Memory B cell (primary cell): ENCODE measurements at places on chromosomes 4 and X.
A peak's percentile ranks its signal among the peaks of the same experiment; 100 is the strongest.

DNA sequence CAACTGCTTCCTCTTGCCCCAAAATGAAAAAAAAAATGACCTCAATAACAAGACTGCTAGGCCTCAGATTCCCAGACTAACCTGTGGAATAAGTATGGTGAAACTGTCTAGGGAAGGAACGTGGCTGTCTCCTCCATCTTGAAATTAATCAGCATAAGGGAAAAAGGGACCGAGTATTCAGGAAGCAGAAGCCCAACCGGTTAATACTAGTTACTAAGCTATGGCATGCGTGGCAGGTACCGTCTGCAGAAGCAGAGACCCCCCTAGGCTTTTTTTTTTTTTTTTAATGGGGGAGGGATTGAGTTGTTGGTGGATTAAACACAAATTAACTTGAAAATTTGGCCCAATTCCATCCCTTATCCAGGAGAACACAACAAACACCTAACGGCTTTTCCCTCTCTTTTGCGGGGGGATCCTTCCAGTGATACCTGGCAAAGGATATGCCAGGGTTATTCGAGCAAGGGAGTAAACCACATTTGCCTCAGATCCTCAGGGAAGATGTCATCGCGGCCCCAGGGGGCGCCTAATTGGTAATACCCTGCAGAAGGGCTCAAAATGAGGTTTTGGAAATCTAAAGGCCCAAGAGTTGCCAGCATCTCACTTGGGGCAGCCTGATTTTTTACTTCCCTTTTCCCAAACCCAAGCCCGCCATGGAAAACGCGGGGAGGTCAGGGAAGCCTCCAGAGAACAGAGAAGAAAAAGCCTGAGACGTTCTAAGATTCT lies 893 bp downstream of the RLIM start:
- H3K4me3 ChIP-seq: peak overlapping the region; percentile 99
- peak overlapping the region; percentile 98 for H3K27ac ChIP-seq
- peaks cover 8% of the 10 kb centered on the region for H3K4me1 ChIP-seq
- no peaks in the 10 kb centered on the region for H3K27me3 ChIP-seq

GRCh38 chr4:18203966-18204365 lies 182.4 kb upstream of the LCORL start:
- H3K36me3 ChIP-seq: no peaks in the 10 kb centered on the region
- no peak overlapping the region for H3K27ac ChIP-seq
- peaks cover 2% of the 10 kb centered on the region for H3K27me3 ChIP-seq
- no peak overlapping the region for H3K4me3 ChIP-seq
- no peaks in the 10 kb centered on the region for H3K4me1 ChIP-seq

DNA sequence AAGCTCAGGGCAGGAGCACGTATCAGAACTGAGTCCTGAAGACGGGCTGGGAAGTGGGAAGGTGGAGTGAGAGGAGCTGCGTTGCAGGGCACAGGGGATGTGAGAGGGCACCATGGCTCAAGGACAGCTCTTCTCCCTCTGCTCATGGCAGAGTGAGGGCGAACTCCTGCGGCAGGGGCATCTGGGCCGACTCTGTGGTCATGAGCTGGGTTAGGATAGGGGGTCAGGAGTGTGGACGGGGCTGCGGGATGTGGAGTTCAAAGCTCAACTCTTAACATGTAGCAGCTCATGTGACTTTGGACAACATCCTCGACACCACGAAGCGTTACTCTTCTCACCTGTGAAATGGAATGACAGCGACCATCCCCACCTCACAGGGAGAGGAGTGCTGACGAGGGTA lies 19.4 kb upstream of the SORCS2 start:
- no peaks in the 10 kb centered on the region for H3K36me3 ChIP-seq
- peaks cover 5% of the 10 kb centered on the region for H3K4me1 ChIP-seq
- H3K4me3 ChIP-seq: no peak overlapping the region
- no peak for DNase-seq
- H3K27ac ChIP-seq: no peak overlapping the region

- H3K27me3 ChIP-seq: no peaks in the 10 kb centered on the region
- no peaks in the 10 kb centered on the region for H3K36me3 ChIP-seq
- H3K4me3 ChIP-seq: no peak overlapping the region
- DNase-seq: no peak
Measured at GRCh38 chrX:149471397-149471796, 33.7 kb downstream of the IDS start.

- DNase-seq: no peak
- no peaks in the 10 kb centered on the region for H3K4me1 ChIP-seq
- no peak overlapping the region for H3K27ac ChIP-seq
- peaks cover 9% of the 10 kb centered on the region for H3K27me3 ChIP-seq
- H3K36me3 ChIP-seq: no peaks in the 10 kb centered on the region
Measured at GRCh38 chr4:158885564-158885963, 116.7 kb downstream of the FNIP2 start.

DNA sequence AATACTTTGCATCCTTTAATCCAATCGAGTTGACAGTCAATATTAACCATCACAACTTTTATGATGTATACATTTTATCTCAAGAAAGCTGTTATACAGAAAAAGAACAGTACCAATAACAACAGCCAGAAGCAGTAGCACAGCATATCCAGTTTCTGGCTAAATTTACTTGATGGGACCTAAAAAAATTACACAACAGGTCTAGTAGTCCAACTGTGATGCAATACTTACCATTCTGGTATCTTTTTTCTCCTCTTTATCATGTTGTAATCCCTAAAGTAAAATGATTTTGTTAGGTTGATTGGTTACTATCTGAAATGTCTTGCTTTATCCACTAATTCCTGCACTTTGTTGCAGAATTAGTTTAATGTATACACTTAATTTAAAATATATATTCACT lies 1150.6 kb downstream of the FAT4 start:
- H3K4me3 ChIP-seq: no peak overlapping the region
- no peaks in the 10 kb centered on the region for H3K27me3 ChIP-seq
- H3K36me3 ChIP-seq: no peaks in the 10 kb centered on the region
- no peaks in the 10 kb centered on the region for H3K4me1 ChIP-seq

GRCh38 chr4:88724406-88724805 lies 26.8 kb upstream of the NAP1L5 start:
- no peak for DNase-seq
- H3K4me3 ChIP-seq: no peak overlapping the region

DNA sequence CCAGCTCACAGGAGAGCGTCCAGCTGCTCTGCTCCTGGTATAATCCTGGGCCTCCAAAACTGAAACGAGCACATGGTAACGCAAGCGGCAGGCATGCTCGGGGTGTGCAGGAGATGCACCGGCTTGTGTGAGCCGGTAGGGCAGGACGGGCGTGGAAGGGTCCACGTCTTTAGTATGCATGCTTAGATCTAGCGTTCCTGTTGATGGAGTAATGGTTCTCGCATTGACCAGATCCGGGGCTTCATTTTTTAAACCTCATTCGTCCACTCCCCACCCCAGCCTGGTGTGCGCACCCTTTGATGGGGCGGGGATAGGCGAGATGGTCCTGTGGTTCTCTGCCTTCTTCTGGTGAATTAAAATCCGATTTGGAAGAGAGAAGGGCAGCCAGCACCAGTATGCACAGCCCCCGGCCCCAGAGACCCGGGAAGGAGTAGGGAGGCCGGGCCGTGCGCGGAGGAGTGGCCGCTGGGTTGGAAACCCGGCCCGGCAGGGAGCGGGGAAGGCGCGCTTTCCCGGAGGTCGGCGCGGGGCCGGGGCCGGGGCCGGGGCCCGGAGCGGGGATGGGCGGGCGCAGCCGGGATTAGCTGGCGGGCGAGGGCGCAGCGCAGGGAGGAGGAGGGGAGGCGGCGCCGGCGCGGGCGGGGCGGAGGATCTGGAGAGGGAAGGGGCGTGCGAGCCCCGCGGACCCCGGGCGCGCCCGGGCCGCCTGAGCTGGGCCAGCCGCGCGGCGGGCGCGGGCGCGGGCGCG lies 39.9 kb downstream of the FAM149A start:
- no peaks in the 10 kb centered on the region for H3K36me3 ChIP-seq
- H3K4me1 ChIP-seq: peaks cover 11% of the 10 kb centered on the region
- no peak overlapping the region for H3K27ac ChIP-seq
- peaks cover 20% of the 10 kb centered on the region for H3K27me3 ChIP-seq

DNA sequence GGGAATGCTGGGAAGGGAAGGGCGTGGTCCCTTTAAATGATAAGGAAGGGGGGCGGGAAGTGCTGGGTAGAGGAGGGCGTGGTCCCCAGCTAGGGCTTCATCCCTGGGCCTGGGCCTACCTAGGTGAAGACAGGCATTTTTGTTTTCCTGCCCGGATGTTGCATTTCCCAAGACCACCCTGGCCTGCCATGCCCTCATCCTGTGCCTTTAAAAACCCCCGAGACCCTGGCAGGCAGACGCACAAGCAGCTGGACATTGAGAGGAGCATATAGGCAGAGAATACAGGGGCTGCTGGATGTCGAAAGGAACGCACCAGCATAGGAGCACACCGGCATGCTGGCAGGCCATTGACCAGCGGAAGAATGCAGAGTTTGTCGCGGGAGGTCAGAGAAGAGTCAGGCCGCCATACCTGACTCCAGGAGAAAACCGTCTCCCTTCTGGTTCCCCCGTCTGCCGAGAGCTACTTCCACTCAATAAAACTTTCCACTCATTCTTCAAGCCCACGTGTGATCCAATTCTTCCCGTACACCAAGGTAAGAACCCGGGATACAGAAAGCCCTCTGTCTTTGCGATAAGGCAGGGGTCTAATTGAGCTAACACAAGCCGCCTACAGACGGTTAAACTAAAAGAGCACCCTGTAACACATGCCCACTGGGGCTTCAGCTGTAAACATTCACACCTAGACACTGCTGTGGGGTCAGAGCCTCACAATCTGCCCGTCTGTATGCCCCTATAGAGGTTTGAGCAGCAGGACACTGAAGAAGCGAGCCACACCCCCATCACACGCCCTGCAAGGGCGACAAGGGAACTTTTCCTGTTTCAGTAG lies 2.9 kb upstream of the AGA start:
- H3K36me3 ChIP-seq: peaks cover 3% of the 10 kb centered on the region

- H3K4me3 ChIP-seq: peak overlapping the region; percentile 59
- no peaks in the 10 kb centered on the region for H3K36me3 ChIP-seq
- no peak for DNase-seq
- peak overlapping the region; percentile 89 for H3K27ac ChIP-seq
- H3K27me3 ChIP-seq: no peaks in the 10 kb centered on the region
Measured at GRCh38 chrX:46967547-46967946, 55.3 kb downstream of the JADE3 start.

- DNase-seq: no peak
- H3K4me1 ChIP-seq: peaks cover 42% of the 10 kb centered on the region
- peak overlapping the region; percentile 81 for H3K27ac ChIP-seq
- H3K27me3 ChIP-seq: no peaks in the 10 kb centered on the region
- peak overlapping the region; percentile 21 for H3K4me3 ChIP-seq
Measured at GRCh38 chr4:40240040-40240653, 43.3 kb downstream of the RHOH start.

- DNase-seq: no peak
- no peak overlapping the region for H3K27ac ChIP-seq
- no peaks in the 10 kb centered on the region for H3K4me1 ChIP-seq
Measured at GRCh38 chrX:41409006-41409405, 38.1 kb upstream of the NYX start.

DNA sequence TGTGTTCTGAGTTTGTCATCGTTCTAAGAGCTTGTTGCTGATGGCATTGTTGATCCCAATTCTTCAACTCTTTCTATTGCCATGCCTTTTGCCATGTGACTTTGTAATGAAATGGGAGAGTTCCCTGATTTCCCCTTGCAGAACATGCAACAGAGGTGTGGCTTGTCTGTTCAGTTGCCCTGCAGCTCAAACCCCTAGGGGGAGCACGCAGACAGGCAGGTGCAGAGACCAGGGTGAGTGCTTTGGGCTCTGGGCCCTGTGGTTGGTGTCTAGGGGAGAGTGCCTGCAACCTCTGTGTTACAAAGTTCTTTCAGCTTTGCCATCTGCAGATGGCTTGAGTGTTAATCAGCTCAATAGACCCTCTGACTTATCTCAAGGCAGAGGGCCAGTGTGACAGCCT lies 332.7 kb downstream of the MID1IP1 start:
- H3K27ac ChIP-seq: no peak overlapping the region
- DNase-seq: no peak
- H3K36me3 ChIP-seq: no peaks in the 10 kb centered on the region
- no peaks in the 10 kb centered on the region for H3K27me3 ChIP-seq
- H3K4me1 ChIP-seq: peaks cover 8% of the 10 kb centered on the region

- peaks cover 2% of the 10 kb centered on the region for H3K27me3 ChIP-seq
- H3K4me1 ChIP-seq: no peaks in the 10 kb centered on the region
- no peaks in the 10 kb centered on the region for H3K36me3 ChIP-seq
- no peak overlapping the region for H3K4me3 ChIP-seq
- no peak for DNase-seq
- no peak overlapping the region for H3K27ac ChIP-seq
Measured at GRCh38 chrX:134933248-134933647, 57.5 kb upstream of the SMIM10 start.

- H3K4me3 ChIP-seq: peak overlapping the region; percentile 99
- H3K36me3 ChIP-seq: no peaks in the 10 kb centered on the region
Measured at GRCh38 chr4:148441624-148441985, 609 bp downstream of the NR3C2 start.

DNA sequence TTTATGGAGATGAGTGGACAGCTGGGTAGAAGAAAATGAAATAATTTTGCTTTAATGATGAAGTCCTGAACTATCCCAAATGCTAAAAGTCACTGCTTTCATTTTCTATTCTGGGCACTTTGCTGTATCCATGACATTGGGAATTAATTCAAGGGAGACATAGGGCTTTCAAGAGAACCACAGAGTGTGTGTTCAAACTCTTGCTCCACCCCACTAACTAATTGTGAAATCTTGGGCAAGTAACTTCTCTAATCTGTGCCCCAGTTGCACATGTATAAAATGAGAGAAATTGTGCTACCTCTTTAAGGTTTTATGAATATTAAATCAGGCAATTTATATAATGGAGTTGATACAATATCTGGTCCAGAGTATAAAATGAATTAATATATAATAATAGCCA lies 1422.0 kb downstream of the ADGRL3 start:
- no peak overlapping the region for H3K4me3 ChIP-seq
- H3K27ac ChIP-seq: no peak overlapping the region
- H3K27me3 ChIP-seq: no peaks in the 10 kb centered on the region
- no peaks in the 10 kb centered on the region for H3K36me3 ChIP-seq
- no peak for DNase-seq

DNA sequence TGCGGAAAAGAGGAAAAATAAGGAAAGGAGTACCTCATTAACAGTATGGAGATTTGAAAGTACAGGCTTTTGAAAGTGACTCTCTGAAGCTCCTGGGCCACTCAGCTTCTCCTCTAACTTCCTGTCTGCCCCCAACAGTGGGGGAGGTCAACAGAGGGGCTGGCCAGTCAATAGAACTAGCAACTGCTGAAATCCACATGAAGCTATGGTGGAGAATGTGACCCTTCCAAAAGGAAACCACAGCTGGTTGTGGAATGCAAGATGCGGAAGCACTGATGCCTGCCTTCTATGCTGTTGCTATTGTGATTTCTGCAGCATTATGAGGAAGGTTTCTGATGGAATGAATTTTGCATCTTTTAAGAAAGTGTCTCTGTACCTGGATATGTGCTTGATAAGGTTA lies 2.4 kb downstream of the CORIN start:
- peaks cover 15% of the 10 kb centered on the region for H3K4me1 ChIP-seq
- no peaks in the 10 kb centered on the region for H3K36me3 ChIP-seq
- peaks cover 13% of the 10 kb centered on the region for H3K27me3 ChIP-seq
- no peak for DNase-seq

DNA sequence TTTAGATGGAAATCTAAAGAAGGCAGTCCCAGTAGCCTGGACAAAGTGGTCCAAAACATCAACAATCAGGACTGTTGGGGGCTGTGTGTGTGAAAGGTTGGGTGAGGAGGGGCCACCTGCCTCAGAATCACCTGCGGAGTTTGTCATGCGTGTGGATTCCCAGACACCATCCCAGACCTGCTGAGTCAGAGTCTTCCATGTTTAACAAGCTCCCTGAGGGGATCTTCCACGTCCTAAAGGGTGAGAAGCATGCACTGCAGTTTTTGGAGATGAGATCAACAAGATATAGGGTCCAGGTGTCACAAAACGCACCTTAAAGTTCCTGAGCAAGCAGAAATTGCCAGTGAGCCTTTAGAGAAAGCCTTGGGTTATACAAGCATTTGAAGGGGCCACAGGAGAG lies 207.0 kb upstream of the FAM9B start:
- no peaks in the 10 kb centered on the region for H3K36me3 ChIP-seq
- DNase-seq: no peak
- no peaks in the 10 kb centered on the region for H3K27me3 ChIP-seq
- H3K4me1 ChIP-seq: no peaks in the 10 kb centered on the region
- H3K27ac ChIP-seq: no peak overlapping the region
